ENCODE measurements at places on chromosomes 3 and 15.
A peak's percentile ranks its signal among the peaks of the same experiment; 100 is the strongest.

DNA sequence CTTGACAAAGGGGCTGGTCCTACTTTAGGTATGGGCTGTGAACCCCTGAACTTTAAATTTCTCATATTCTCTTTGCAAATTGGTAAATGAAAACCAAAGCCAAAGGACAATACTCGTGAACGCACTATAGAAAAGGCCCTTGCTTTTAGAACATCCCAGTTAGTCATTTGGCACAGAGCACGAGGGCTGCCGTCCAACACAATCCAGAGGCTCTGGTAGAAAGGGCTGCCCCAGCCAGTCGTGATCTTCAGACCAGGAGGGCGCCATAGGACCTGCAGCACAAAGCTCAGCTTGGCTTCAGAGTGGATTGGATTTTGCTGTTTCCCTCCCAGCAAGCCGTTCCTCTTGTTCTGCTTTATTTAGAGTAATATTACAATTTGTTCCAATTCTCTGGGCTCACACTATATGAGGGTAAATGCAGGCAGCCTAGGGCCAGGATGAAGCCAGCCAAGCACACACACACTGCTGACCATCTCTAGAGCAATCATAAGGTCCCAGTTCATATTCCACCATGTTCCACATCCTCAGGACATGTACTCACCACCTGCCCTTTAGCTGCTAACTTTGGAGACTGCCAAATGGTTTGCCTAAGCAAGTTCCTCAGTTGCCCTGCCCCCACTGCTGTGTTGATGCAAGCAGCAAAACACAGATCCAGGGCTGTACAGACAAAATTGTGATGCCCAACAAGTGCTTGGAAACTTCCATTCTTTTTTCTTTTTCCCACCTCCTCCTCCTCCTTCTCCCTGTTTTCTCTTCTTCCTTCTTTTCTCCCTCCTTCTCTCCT lies 6.0 kb upstream of the BFSP2 start:
- DNase-seq = no peak

- DNase-seq = no peak
Measured at GRCh38 chr3:61250784-61251173, 473 bp downstream of the FHIT start.

DNA sequence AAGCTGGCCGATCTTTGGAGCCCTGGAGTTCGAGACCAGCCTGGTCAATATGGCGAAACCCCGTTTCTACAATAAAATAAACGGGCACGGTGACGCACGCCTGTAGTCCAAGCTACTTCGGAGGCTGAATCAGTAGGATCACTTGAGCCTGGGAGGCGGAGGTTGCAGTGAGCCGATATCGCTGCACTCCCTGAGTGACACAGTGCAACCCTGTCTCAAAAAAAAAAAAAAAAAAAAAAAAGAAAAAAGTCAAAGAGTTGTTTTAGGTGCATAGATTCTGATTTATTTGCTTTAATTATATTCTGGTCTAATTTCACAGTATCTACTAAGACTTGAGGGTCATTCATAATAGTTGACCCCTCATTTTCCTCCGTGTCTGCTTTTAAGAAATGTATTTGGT lies 1.7 kb downstream of the ARL13B start:
- DNase-seq = no peak

GRCh38 chr3:145857956-145858355 lies 303.0 kb downstream of the PLOD2 start:
- DNase-seq = no peak

DNA sequence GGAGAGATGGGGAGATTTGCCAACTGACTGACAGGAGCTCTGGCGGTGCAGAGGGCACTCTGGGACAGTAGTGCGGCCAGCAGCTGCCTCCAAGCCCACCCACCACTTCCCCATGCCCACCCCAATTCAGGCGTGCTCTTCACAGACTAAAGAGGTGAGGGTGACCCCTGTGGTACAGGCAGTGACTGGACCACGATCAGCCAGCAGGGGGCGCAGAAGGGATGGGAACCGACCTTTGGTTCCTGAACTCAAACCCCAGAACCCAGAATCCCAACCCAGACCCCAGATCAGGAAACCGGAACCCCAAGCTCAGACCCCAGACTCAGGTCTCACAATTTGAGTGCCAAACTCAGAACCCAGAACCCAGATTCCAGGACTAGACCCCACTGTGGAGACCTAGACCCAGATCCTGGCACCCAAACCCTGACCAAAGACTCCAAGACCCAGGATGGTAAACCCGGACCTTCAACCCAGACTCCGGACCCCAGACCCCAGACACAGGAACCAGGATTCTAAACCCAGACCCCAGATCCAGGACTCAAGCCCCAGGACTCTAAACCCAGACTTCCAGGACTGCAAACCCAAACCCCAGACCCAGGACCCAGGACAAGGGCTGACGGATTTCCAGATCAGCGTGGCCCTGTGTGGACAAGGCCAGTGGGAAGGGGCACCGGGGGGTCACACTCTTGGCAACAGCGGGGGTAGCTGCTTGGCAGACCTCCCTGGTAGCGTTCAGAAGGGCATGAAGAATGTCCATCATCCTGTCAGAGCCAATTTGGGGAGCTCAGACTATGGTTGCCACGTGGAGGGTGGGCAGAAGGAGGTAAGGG lies 3.7 kb upstream of the MYL3 start:
- DNase-seq = peak; percentile 91

DNA sequence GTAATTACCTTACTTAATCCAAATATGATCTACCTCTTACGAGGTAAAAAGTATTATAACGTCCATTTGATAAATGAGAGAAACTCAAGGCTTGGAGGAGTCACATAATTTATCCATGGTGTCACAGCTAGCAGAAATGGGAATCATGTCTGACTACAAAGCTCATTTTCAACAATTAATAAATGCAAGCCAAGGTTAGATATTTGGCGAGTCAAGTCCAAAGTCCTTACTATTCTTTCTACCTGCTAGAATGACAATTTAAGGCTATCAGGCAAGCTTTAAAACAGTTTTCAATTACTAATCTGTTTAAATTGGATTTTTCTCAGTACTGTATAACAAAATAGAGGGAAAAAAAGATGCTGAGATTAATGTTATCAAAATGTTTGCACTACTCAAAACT lies 68.6 kb downstream of the DLG1 start:
- DNase-seq = no peak

GRCh38 chr3:36525115-36525801 lies 145.0 kb downstream of the STAC start:
- DNase-seq = no peak

All from T-helper 9 cell (primary cell).